ENCODE measurements at places on chromosomes 6 and 20.

DNA sequence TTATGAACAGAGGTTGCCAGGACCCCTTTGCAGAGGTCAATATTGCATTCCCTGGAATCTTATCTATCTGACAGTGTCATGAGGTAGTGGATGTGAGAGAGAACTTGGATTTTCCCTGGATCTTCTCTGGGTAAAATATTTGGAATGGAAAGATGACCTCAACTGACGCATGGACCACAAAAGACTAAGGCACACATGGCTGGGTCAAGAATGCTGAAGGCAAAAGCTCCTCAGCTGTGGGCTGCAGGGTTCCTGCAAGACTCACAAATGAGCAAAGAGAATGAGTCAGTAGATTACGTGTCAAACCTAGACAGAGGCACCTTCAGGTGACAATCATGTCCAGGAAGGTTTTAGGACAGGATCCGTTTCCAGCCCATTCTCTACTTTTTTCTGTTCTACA lies 484.0 kb downstream of the C6orf118 start:
- DNase-seq: no peak

- no peak for DNase-seq
Observed at GRCh38 chr6:25381077-25381476, 101.9 kb downstream of the CARMIL1 start.

DNA sequence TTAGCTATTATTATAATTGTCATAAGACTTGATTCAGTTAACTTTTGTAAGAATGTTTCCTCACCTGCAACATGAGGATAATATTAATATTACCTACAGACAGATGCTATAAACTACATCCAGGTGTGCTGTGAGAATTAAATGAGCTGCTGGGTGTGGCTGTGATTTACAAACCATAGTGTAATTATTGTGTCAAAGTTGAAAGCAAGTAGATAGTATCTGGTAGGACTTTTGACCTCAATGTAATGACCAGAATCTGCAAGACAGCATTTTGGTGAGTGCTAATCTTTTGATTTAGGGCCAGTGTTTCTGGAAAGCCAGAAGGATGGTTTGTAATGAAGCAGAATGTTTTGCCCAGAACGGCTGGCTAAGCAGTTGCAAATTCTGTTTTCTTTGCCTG lies 162.5 kb downstream of the TRMT11 start:
- no peak for DNase-seq

DNA sequence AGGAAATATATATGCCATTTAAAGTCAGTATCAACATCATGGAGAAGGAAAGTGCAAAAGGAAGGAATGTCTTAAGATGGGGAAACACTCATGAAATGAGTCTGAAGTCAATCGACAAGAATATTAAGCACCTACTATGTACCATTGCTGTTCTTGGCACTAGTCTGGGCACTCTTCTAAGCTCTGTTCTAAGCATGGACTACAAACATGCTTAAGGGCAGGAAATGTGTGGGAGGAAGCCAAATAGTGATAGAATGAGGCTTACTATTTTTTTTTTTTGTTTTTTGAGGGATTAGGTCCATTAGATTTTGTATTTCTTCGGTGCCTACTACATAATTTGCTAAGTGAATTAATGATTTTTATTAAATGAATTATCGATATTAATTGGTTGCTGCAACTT lies 83.8 kb upstream of the SUPT3H start:
- DNase-seq: no peak

DNA sequence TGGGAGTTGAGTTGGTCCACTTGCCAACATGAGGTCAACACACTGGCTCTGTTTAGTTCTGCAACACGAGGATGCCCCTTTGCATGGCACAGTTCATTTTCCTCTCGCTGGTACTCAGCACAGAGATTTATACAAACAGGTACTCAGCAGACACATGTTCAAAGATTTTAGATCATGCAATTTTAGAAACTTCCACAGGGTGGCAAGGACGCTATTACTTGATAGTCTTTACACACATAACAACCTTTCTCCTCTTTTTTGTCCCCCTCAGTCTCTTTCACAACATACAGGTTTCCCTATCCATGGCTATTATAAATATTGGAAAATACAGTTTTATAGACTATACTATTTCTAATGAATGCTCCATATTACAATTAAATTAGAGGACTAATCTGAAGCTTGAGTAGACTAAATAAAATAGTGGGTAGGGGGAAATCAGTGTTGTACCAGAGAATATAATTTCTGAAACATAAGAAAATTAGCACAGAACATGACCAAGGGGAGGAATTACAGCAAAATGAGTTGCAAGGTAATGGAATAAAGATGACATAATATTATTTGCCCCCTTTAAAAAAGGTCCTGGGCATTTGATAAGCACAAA lies 331.8 kb upstream of the BTBD3 start:
- no peak for DNase-seq

GRCh38 chr20:11502061-11502460 lies 415.6 kb upstream of the BTBD3 start:
- no peak for DNase-seq

DNA sequence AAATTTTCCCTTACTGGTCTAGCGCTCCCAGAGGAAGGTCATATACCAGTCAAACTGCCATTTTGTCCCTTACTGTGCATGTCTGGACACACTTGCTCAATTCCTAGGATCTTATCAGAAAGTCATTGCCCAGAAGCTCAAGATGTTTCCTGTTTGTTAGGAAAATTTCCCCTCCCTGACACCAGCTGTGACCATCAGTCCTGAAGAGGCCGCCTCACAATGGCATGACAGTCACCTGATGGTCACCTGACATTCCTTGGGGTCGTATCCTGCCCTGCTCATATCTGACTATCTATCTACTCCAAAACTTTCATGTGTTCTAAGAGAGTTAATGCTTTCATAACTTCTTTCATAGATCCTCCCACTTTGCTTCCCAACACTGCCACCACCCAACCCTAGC lies 219.9 kb downstream of the OTOR start:
- DNase-seq: no peak

GRCh38 chr20:59591061-59591460 lies 13.3 kb upstream of the PHACTR3 start:
- DNase-seq: no peak

- DNase-seq: no peak
Observed at GRCh38 chr20:25319241-25320034, 71.2 kb downstream of the ABHD12 start.

GRCh38 chr6:106520711-106521401 lies 108.4 kb downstream of the RTN4IP1 start:
- peak; percentile 50 for DNase-seq

DNA sequence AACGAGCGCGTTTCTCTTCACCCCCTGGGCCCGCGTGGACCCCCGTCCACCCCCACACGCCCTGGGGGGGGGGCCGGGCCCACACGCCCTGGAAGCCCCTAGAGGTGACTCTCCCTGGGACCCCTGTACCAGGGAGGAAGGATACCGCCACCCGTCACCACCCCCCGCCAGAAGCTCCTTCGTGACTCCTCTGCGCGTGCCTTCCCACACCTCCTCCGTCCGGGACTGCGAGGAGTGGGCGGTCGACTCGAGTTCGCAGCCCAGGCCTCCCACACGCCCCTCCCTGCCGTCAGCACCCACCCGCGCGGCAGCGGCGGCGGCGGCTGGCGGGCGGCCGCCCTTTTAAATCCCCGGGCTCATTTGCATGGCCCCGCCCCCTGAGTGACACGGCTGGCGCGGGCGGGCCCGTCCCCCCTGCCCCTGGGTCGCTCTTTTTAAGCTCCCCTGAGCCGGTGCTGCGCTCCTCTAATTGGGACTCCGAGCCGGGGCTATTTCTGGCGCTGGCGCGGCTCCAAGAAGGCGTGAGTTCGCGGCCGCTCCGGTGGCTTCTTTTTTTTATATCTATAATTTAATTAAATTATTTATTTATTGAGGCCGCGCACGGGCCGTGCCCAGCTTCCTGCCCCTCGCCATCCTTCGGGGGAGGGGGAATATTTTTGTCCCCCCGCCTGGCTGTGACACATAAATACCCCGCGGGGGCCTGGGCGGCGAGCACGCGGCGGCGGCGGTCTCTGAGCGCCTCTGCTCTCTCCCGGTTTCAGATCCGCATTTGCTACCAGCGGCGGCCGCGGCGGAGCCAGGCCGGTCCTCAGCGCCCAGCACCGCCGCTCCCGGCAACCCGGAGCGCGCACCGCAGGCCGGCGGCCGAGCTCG lies at the start of gene HMGA1:
Gene HMGA1 (plus strand): TSS at position 431 of the 873 bp plus-strand sequence. CDS start 3,908 bp downstream, outside the sequence.
- DNase-seq: peak; percentile 87

DNA sequence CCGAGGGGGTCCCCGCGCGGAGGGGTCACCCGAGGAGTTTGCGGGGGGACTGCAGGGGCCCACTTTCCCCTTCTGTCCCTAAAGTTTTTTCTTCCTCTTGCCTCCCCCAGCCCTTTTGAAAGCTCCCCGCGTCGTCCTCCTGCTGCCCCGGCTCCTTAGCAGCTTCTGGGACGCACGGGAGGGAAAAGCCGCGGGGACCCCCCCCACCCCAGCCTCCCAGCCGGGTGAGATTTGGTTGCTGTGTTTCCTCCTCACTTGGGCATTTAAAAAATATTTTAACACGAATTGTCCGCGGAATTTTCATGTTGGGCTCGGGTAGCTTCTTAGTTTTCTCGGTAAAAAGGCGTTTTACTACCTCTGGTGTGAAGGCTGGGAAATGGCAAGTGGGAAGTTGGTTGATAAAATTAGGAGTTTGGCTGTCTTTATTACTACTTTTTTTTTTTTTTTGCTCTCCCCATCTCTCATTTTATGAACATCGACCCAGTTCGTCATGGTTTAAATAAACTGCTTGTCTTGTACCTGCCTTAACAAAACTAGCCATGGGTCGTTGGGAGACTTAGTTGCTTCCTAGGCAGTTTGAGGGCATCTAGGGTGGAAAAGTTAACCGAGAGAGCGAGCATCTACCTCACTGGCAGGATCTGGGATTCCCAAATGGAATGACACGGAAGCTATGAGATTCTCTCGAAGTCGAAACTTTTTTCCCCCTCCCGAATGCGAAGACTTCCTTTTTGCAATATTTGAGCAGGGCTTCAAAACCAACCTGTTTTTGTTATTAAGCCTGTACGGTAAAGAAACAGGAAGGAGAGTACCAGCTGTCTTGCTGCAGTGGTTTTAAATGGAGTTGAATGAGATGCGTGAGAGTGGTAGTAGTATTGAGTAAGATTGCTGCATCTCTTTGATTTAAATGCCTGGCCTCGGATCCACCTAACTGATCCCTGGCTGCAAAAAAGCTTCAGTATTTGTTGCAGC lies 868 bp downstream of the NCOA3 start:
- no peak for DNase-seq

DNA sequence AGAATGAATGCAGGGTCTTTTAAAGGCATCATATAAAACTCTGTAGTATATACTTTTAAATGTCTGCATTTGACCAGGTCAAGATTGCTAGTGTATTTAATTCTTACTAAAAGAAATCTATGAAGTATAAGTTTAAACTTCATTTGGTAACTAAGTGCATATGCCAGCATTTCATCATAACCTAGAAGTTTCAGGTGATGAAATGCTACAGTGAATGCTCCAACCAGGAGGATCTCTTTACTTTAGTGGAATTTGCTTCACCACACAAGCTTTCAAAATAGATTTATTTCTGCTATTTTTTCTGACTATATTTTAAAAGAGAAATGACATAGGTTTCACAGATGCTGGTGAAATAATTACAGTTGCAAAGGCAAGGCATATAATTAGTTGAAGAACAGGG lies 141.9 kb downstream of the HIVEP2 start:
- no peak for DNase-seq

DNA sequence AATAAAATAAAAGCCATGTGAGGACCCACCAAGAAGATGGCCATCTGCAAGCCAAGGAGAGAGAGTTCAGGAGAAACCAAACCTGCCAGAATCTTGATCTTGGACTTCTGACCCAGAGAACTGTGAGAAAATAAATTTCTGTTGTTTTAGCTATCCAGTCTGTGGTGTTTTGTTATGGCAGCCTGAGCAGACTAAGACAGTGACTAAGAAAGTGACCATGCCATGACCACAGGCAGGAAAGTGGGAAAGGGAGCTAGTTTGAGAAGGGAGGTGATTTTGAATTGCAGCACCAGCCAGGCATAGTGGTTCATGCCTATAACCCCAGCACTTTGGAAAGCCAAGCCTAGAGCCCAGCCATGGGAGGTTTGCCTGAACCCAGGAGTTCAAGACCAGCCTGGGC lies 21.9 kb upstream of the C6orf62 start:
- DNase-seq: no peak

DNA sequence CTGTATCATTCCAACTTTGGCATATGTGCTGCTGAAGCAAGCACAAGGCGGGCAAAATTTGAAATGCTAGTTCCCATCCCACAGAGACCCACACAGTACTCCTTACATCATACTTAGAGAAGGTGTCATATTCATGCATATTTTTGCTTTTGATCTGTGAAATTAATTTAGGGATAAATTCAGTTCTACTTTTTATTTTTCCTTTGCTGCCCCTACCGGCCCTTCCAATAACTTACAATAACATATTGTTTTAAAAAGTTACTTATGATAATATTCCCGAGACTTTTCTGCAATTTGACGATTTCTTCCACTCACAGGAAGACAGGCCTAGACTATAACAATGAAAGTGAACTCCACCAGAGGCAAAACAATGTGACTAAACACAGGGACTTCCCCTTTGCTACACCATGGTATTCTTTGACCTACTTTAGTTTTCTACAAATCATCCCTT lies 35.0 kb downstream of the SESN1 start:
- DNase-seq: no peak

DNA sequence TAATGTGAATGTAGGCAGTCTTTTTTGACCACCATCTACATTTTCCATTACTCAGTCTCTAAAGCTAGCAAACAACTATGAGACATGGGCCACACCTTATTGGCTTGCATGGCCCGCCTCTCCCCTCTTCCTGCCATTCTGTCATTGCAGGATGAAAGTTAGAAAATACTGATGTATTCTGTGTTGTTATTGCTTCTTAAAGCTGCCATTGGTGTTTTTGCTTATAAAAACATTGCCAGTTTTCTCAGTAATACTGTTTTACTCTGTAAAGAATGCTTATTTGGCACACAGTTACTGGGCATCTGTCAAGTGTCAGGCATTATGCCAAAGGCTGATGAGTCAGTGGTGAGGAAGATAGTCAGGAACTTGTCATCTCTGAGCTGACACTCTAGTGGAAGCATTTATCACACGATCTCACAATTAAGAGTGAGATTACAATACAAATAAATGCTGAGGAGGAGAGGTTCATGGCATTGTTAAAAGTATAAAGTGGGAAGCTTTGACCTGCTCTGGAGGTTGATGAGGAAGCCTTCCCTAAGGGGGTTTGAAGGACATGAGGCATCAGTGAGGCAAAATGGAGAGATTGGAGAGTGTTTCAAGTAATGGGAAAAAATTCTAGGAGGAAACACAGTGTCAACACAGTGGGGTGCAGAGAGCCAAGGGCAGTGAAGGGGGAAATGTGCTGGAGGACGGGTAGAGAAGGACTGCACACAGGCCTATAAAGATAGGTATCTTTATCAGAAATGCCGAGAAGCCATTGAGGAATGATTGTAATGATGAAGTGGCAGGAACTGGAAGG lies 14.7 kb downstream of the KLHL32 start:
- no peak for DNase-seq

DNA sequence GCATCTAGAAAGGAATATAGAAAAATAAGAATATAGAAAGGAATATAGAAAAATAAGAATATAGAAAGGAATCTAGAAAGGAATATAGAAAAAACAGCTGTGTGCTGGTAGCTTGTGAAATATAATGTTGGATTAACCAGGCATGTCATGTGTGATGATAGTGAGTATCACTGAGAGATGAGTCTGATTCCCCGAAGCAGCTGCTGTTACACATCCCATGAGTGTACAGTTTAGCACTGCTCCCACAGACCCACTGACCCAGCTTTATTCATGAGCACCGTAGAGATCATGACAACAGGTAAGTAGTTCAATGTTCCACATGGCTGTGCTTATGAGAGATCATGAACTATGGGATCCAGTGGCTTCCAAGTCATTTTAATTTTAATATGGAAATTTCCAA lies 64.8 kb downstream of the SLC22A3 start:
- no peak for DNase-seq
